MCF 10A (cell line): ENCODE measurements at places on chromosomes 5 and 9.

- DNase-seq: no peak
Observed at GRCh38 chr9:114506082-114506390, 763 bp upstream of the WHRN start.

DNA sequence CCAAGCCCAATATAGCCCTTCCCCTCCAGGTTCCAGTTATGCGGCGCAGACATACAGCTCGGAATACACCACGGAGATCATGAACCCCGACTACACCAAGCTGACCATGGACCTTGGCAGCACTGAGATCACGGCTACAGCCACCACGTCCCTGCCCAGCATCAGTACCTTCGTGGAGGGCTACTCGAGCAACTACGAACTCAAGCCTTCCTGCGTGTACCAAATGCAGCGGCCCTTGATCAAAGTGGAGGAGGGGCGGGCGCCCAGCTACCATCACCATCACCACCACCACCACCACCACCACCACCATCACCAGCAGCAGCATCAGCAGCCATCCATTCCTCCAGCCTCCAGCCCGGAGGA lies 6.3 kb downstream of the NR4A3 start:
- DNase-seq: no peak

DNA sequence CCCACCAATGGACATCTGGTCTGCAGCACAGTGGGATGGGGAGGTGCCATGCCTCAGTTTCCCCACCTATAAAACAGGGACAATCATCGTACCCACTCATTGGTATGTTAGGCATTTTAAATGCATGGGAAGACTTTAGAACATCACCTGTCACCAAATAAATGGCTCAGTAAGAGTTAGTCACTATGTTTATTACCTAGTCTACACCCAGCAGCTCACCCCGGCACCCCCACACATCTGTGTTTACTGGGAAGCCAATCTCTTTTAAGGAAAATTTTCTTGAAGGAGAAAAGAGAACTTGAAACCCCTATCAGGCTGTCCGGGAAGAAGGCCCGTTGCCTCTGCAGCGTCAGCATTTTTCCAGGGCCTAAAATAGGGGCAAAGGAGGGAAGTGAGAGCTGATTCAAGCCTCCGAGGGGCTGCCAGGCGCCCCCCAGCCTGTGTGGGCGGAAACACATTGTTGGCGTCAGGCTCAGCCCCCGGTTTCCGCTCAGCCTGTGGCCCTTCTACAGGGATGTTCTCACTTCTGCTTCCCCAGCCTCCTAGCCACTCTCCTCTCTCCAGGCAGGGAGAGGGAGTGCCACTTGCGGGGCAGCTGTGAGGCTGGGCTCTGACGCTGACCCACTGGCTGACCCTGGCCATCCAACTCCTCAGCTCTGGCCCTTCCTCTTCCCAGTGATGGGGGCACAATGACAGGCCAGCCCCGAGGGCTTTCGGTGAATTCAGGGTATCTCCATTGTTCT lies 4.6 kb downstream of the CSF1R start:
- DNase-seq: no peak

DNA sequence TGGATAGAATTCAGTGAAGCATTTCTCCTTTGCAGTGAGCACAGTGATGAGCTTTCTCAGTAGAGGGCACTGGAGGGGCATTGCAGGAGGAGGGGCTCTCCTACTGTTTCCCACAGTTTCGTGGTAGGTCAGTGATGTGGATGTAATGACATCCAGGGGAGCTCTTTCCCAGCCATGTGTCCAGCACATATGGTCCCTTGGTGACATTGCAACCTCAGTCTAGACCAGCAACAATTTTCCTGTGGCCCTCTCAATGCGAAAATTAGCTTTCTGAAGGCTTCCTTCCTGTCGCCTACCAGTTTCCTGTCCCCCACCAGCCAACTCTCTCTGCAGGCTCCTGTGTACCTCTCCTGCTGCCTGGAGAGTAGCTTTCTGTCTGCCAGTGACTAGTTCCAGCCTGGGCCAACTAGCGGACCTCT lies 6.9 kb upstream of the PDCL start:
- no peak for DNase-seq

GRCh38 chr5:173925449-173926071 lies 37.4 kb downstream of the CPEB4 start:
- DNase-seq: peak; percentile 77

DNA sequence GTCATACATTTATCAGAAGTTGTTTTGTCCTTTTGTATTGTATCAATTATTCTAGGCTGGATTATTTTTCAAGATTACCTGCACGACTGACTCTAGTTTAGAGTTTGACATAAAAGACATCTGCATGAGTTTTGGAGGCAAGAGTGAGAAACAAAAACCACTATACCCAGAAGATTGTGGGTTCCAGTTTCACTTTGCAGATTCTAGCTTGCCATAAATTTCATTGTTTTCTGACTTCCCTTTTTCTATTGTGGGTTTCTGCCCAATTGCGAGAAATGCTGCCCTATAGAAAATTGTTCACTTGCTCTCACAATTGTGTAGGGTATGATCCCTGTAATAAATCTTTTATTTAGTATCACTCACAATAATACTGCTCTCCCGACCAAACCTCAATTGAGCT lies 1043.4 kb upstream of the CDH10 start:
- no peak for DNase-seq

GRCh38 chr5:37849641-37850040 lies 9.8 kb upstream of the GDNF start:
- DNase-seq: no peak

DNA sequence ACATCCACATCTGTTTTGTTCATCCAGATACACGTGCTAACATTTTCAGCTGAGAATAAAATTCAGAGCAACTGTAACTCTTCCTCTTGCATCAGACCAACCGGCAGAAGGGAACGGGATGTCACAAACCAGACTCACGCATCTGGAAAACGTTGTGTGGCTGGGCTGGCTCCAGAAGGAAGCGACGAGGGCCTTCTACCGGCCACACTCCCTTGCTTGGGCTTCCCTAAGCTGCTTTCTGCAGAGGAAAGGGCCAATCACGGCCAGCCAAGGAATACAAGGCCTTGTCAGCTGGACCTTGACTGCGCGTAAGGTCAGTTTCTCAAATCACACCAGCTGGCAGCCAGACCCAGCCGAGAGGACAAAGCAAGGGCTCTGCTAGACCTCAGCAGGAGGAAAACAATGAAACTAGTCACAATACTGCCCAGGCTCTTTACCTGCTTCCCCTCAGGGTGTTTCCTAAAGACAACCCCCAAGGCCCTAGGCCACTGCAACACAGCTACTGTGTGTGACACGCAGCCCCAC lies 106.1 kb downstream of the THBS4 start:
- DNase-seq: no peak

- no peak for DNase-seq
Observed at GRCh38 chr5:160251406-160252155, 22.3 kb downstream of the FABP6 start.

DNA sequence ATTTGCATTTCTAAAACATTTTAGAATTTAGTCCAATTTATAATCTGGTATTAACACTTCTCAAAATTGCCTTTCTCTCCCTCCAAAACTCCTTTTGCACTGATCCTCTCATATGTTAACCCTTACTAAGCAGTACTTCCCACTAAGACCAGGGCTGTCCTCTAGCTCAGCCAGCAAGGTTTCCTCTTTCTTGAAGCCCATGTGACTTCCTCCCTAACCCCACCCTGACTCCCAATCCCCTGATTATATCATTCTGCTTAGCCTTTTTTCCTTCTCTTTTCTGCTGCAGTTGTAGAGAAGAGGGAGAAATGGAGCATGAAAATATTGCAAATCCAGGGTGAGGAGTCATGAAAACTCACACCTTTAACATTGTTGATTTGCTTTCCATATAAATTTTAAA lies 241.7 kb downstream of the MCTP1 start:
- DNase-seq: no peak

DNA sequence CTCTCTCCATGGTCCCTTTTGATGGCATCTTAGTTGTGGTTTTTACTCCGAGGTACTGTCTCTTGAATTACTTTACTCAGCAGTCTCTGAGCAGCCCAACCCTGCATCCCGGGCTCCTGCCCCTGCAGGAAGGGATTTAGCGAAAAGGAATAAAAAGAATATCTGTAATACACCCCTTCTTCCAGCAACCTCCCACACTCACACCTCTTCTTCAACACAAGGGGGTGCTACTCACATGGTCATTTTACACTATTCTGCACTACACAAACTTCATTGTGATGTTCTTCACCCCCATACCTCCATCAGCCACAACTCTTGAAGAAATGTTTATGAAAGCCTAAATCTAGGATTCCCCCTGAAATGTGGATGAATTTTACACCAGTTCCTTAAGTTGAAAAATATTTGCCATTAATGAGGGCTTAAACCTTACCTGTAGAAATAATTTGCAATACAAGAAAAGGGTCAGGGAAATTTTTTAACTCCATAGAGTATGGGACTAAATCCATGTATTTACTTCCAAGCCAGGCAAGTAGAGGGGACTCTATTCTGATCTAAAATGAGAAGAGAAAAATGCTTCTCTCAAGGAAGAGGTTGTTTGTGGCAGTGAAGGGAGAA lies 26.0 kb downstream of the TPD52L3 start:
- DNase-seq: peak; percentile 74

- no peak for DNase-seq
Observed at GRCh38 chr5:129653057-129653375, 94.9 kb upstream of the MINAR2 start.

DNA sequence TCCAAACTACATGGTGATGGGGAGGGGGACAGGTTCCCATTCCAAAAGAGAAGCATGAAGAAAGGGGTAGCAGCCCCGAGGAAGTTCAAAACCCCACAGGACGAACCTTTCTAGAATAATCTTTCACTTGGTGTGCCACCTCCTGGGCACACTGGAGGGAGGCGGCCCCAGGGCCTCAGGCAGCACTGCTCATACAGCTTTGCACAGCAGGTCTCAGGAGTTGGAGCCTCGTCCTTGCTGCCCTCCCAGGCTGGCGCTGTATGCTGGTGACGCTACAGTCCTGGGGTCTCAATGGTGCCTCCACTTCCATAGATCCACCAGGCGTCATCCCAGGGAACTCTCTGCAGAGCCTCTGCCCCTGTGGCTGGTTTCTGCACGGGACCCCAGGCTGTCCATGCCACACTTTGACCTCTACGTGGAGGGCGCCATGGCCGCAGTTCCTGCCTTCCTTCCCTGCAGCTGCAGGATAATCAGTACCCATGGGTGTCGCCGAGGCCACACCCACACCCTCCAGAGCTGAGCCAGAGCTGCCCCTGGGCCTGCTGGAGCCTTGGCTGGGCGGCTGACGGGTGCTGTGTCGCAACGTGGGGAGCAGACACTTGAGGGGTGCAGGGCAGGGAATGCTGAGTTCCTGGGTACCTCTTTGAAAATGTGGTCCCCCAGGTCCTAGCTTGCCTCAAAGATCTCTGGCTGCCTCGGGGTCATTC lies 95.3 kb downstream of the COL5A1 start:
- no peak for DNase-seq

DNA sequence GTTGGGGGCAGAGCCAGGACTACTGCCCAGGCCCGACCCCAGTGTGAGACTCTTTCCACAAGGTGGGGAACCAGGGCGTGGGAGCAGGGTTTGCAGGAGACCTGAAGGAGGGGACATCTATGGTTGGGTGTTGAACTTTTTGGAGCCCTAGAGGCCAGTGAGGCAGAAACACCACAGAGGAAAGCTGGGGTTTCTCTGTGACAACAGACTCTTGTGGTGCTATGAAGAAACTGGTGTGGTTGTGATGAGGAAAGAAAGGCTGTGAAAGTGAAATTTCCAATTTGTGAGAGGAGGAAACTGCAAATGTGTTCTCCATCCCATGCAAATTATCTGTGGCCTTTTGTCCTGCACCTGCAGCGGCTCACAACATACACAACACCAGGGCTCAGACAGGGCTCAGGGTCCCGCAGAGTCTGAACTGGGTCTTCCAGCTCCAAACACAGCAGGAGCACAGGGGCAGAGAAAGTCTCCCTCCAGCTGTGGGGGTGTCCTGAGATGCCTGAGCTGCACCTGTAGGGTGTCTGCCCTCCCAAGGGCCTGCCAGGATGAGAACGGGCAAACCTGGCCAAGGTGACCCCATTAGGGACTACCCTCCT lies 51.4 kb upstream of the GRHPR start:
- DNase-seq: no peak

GRCh38 chr5:159098603-159099436 lies 896 bp downstream of the EBF1 start:
- DNase-seq: peak; percentile 55

DNA sequence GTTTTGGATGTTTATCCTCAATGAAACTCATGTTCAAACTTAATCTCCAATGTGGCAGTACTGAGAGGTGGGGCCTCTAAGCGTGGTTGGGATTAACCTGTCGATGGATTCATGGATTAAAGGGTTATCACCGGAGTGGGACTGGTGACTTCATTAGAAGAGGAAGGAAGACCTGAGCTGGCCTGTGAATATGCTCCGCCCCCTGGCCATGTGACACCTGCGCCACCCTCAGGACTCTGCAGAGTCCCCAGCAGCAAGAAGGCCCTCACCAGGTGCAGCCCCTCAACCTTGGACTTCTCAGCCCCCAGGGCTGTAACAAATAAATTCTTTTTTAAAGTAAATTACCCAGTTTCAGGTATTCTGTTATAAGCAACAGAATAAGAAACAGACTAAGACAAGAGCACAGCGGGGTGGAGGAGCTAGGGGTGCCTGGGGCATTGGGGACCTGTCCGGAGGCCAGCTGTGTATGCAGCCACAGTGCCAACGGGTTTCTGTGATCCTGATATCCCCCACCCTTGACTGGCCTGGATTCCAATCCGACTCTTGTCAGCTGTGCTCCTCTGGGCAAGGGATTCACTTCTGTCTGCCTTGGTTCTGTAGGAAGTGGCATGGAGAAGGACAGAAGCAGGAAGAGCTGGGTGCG lies 3.2 kb upstream of the MAPK9 start:
- DNase-seq: no peak

- DNase-seq: no peak
Observed at GRCh38 chr9:95032580-95033341, 284.7 kb downstream of the FANCC start.

- peak; percentile 15 for DNase-seq
Observed at GRCh38 chr9:119216651-119217331, 152.4 kb downstream of the BRINP1 start.

GRCh38 chr5:176188506-176189193 lies 49.6 kb upstream of the SIMC1 start:
- no peak for DNase-seq

- no peak for DNase-seq
Observed at GRCh38 chr5:31359839-31360238, 166.4 kb downstream of the CDH6 start.

DNA sequence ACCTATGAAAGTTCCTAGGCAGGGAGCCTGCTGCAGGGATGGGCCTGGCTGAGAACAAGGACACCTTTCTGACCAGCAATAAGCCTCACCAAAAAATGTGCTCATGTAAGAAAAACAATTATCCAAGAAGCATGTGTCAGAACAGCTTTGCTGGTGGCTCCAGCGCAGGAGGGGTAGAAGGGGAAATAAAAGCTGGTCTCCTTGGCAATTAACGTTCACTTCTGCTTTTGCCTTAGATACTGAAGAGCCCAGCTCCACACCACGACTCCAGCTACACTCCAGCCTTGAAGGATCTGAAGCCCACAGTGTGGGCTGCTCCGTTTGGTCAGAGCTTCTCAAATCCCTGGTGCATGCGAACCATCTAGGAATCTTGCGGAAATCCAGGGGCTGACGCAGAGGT lies 107.6 kb upstream of the PHYKPL start:
- DNase-seq: no peak

- DNase-seq: no peak
Observed at GRCh38 chr5:178466342-178466741, 123.9 kb downstream of the COL23A1 start.
